ENCODE measurements at places on chromosomes 2 and 18.

- no peak for DNase-seq
Measured at GRCh38 chr2:65789923-65790675, 357.7 kb upstream of the SPRED2 start.

- DNase-seq, result no peak
Measured at GRCh38 chr18:23725827-23726661, 36.8 kb downstream of the LAMA3 start.

DNA sequence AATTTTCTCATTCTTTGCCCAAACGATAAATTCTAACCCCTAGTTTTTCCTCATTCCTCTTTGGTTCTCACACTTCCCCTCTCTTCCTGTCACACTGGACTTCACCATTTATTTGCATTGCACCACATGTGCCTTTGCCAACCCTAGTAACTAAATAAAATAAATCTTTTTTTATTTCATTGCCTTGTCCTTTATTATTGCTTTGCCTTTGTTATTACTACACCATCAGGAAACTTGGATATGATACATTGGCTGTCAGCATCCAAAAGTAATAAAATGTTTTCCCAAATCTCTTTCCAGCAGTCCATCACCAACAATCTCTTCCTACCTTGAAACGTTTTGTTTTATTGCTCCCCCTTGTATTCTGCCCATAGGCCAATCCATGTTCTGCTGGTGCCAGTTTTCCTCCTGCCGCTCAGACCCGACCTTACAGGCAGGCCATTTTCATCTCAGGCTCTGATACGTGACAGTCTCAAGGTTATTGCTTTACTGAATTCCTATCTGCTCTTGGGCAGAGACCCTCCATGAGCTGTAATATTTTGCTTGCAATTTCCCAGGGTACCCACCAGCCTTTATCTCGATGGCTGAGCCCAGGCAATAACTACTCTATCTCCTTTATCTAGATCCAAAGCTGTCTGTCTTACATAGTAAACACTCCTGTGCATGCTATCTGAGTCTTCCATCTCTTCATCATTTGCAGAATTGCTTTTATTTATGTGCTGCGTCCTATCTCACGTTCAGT, 19.3 kb upstream of the LCLAT1 start:
- no peak for DNase-seq

- DNase-seq, result no peak
Measured at GRCh38 chr2:241417626-241418025, 61.5 kb downstream of the FARP2 start.

GRCh38 chr2:176826356-176826755, 386.2 kb upstream of the HNRNPA3 start:
- DNase-seq, result no peak

GRCh38 chr2:166862468-166863132, 25.7 kb upstream of the XIRP2 start:
- DNase-seq, result no peak

GRCh38 chr2:97754690-97755346, 41.4 kb downstream of the ZAP70 start:
- DNase-seq, result no peak

GRCh38 chr2:207422380-207422779, 107.4 kb upstream of the CREB1 start:
- no peak for DNase-seq

- DNase-seq, result no peak
Measured at GRCh38 chr2:20707601-20708000, 40.7 kb downstream of the GDF7 start.

DNA sequence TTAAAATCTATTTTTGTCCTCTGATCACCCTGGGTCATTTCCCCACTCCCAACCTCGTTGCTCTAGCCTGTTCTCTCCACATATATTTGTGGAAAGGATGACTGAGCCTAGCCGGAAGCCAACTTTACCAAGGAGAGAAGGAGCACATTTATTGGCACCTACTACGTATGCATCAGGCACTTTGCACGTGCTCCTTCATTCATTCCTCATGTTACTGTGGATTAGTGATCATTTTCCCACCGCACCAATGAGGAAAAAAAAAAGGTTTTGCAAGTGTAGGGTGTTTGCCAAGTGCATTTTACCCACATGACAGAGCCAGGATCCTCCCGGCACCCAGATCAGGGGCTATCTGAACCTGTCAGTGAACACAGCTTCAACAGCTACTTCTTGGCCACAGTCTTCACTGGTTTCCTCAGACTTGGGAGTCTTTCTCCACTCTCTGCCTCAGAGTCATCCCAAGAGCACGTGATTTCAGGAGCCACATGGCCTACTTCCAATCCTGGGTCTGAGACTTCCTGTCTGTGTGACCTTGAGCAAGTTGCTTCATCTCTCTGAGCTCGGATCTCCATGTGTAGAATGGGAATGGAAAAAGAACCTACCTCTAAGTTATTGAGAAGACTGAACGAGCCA, 1.9 kb upstream of the C1QL2 start:
- no peak for DNase-seq

DNA sequence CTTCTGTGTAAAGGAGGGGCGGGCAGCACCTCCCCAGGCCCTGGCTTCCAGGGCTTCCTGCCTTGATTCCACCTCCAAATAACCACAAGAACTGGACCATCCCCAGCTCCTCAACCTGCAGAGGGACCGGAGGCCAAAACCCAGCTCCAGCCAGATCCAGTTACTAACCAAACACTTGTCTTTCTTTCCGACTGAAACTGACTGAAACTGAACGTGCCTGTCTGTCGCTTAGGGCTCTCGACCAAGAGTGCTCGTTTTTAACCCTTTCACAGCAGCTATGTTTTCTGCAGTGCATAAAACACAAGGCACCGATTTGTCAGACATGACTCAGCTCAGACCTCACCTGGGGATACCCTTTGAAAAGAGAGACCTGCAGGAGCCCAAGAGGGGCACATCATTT, 249.9 kb upstream of the SIX2 start:
- no peak for DNase-seq

- DNase-seq, result no peak
Measured at GRCh38 chr2:10071595-10071994, 8.6 kb downstream of the CYS1 start.

GRCh38 chr2:28108143-28108542, 217.6 kb downstream of the BABAM2 start:
- no peak for DNase-seq

DNA sequence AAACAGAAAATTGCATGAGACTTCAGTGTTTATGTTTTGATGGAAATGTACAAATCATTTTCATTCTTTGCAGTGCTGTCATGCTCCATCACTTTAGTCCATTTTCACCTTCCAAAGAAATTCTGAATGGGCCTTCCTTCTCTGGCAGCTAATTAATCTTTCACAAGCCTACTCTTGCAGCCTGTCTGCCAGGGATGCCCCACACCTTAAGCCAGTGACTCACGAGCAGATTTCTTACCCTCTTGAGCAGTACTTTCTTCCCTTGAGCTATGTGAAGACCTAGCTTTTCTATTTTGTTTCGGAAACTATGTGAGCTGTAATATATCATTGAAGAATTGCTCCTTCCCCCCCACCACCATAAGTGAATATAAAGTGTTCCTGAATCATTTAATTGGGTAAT, 404.3 kb upstream of the VWC2L start:
- DNase-seq, result no peak

DNA sequence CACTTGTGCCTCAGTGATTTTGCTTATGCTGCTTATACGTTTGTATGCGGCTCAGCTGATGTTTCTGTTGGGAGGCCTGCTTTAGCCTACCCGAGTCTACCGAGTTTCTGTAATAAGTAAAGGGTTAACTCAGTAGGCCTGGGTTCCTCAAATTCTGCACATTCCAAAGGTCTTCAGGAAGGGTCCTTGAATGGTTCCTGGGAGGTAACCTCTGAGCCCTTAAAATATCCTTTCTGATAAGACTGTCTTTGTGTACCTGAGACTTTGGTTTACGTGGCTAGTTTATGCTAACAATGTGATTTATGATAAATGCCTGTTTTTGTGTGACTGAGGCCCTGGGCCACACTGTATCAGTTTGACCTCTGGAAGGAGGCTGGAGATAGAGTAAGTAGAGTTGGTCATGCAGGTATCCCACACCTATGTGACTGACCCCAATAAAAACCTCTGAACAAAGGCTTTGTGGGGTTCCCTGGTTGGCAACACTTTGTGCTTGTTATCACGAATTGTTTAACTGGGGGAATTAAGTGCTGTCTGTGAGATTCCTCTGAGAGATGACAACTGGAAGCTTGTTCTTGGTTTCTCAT, 18.9 kb upstream of the PNPT1 start:
- DNase-seq, result no peak

- DNase-seq, result peak; percentile 45
Measured at GRCh38 chr18:30094556-30094955, 948.0 kb downstream of the DSC3 start.

GRCh38 chr18:53610957-53611356, 613.5 kb downstream of the MBD2 start:
- DNase-seq, result no peak

DNA sequence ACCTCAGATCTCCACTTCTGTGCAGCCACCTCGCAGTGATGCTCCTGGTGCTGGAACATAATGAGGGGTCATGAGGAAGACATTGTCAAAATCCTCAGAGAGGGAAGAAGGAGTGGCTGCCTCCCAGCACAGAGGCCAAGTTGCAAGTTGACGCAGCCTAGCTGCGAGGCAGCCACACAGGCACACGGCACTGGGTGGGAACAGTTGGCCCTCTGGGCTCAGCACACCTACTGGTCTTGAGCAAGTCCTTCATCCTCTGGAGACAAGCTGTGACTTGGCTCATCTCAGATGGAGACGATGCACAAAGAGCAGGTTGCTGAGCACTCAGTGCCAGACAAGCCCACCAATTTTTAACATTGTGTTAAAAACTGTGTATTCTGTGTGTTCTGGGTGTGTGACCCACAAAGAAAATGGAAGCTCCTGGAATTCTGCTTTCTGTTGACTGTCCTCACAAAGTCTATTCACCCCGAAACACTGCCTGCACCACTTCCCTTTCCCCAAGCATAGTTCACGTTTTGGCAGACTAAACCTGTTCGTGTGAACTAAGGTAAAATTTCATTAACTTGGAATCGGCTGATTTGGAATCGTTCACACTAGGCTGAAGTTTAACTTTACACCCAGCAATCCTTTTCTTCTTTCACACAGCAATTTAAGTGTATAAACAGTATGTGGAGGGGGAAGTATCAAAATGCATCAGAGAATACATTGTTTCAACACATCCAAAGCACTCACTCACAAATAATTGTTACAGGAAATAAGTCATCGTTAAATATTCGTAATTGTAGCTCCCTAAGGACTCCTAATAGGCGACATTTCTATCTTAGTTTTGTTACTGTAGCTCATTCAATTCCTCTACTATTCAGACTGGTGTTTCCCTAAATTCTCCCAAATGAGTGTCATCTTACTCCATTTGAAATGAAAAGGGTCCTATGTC, 266.6 kb upstream of the ID2 start:
- no peak for DNase-seq

DNA sequence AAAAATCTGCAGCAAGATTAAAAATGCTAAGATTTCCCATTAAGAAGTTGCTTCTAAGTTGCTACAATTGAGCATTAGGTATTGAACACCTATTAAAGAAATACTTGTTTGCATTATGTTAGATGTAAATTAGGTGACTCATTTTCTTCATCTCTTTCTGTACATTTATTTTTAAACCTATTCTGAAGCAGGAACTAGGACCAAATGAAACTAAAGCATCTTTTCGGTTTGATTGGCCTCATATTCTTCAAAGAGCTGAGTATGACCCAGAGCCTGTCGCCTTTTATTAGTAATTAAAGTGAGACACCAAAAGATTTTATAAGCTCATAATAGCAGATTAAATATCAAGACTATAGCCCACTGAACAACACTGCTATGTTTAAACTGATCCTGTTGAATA, 83.4 kb upstream of the ZEB2 start:
- no peak for DNase-seq

GRCh38 chr2:821546-821945, 129.1 kb upstream of the SNTG2 start:
- no peak for DNase-seq

GRCh38 chr2:8189316-8189715, 492.5 kb upstream of the ID2 start:
- DNase-seq, result no peak

Data from HS-27A (cell line).